ENCODE measurements at places on chromosomes 12 and 14.
A peak's percentile ranks its signal among the peaks of the same experiment; 100 is the strongest.

DNA sequence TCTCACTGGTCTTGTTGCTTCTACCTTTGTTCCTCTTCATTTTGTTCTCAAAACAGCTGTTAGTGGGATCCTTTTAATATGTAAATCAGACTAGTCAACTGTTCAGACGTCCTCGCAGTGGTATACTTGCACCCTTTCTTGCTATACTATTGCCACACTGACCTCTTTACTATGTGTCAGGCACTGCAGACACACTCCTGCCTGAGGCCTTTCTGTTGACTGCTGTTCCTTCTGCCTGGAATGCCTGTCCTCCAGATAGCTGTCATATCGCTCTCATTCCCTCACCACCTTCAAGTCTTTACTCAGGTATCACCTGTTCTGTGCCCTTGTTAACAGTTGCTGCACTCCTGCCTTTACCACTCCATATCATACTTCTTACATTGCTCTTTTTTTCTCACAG, 90.0 kb upstream of the TMEM263 start:
- DNase-seq, result peak; percentile 15

DNA sequence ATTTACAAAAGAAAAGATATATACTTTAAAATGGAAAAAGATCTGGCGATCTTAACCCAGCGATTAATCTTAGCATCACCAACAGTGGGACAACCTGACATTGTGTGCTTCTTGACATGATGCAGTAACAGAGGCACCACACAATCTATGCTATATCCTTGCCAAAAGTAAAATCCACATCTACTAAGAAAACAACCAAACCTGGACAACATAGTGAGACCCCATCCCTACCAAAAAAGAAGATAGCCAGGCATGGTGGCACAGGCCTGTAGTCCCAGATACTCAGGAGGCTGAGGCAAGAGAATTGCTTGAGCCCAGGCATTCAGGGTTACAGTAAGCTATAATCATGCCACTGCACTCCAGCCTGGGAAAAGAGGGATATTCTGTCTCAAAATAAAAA, 50.5 kb downstream of the SINHCAF start:
- no peak for DNase-seq

- DNase-seq, result no peak
Observed at GRCh38 chr12:4160314-4161040, 113.1 kb upstream of the CCND2 start.

GRCh38 chr12:34626363-34627157, 604.3 kb downstream of the ALG10 start:
- DNase-seq, result no peak

DNA sequence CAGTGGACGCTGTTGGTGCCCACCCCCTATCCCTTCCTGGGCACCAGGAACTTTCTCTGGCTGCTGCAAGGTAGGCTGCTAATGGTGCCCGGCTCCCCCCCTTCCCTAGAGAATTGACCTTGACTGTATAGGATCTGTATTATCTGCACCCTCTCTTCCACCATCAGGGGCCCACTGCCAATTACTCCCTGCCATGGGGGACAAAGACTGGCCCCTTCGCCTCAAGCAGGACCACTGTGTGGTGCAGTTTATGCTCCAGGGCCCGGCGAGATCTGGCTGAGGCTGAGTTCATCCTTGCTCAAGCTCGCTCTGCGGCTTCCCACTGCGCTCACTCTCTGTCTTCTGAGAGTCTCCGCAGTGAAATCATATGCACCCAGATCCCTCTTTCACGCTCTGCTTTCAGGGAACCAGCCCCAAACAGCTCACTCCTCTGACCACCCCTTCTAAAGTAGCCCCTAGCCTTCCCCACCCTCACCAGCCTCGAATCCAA, 95.2 kb downstream of the LGMN start:
- DNase-seq, result no peak

- DNase-seq, result no peak
Observed at GRCh38 chr14:94119071-94119470, 8.5 kb downstream of the IFI27 start.

DNA sequence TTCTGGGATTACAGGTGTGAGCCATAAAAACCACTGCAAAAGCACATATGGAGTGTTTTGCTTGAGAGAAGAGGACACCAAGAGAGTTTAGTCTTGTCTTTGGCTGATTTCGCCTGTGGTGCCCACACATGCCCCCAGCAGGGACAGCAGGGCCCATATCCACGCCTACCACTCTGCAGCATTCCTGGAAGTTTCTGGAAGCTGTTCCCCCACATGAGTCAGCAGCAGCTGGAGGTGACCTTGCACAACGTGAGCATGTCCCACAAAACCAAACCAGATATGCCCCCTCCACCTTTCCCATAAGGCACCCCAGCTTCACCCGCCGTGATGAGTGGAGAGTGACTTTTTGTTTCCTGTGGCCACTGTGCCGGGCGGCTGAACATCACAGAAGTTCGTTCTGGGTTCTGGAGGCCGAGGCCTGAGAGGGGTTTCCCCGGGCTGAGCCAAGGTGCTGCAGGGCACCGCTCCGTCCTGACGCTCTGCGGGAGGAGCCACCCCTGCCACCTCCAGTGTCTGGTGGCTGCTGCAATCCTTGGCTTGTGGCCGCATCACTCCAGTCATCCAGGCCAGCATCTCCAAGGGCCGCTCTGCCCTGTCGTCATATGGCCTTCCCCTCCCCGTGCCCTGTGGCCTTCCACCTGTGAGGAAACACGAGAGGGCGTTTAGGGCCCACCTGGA, 4.7 kb downstream of the ASPG start:
- DNase-seq, result no peak

DNA sequence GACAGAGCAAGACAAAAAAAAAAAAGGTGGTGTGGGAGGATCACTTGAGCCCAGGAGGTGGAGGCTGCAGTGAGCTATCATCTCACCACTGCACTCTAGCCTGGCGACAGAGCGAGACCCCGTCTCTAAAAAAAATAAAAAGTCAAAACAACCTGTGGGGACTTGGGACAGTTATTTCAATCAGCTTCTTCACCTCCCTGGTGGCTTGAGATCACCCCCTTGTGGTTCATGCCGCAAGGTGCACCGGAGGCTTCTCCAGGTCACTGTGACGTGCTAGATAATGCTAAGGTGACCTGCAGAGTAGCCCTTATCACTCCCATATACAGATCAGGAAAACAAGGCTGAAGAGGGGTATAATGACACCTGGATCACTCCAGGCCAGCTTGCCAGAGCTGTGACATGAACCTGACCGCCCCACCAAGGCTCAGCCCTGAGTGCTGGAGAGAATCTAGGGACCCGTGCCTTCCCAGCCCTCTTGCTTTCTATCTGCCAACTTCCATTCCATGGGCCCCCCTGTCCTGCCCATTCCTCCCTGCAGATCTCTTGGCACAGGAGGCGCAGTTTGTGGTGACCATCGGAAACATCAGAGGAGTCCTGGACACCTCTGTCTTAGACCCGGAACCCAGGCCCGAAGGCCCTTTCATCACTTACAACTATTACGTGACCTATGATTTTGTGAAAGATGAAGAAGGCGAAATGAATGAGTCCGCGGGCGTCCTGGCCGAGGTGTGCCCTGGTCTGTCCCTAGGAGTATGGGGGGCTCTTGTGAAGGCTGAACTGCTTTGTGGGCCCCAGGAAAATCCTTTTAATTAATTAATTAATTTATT, 8.1 kb downstream of the LRRC43 start:
- DNase-seq, result peak; percentile 63

- peak; percentile 38 for DNase-seq
Observed at GRCh38 chr12:90618586-90618985, 336.4 kb downstream of the CCER1 start.

DNA sequence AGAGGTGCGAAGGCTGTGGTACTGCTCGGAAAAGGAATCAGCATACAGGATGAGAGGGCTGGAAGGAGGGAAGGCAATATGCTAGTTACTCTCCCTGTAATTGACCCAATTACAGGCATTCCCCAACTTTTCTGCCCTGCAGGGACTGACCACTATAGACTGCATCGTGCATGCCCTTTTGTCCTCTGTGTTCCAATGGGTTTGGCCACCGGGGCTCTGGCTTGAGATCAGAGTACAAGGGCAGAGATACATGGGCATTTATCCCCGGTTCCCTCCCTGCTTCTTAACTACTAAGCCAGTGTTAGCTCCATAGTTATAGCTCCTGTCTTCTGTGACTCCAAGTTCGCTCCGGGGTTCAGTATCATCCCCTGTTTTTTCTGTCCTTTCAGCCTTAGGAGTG, 59.7 kb downstream of the GTF2A1 start:
- DNase-seq, result no peak

DNA sequence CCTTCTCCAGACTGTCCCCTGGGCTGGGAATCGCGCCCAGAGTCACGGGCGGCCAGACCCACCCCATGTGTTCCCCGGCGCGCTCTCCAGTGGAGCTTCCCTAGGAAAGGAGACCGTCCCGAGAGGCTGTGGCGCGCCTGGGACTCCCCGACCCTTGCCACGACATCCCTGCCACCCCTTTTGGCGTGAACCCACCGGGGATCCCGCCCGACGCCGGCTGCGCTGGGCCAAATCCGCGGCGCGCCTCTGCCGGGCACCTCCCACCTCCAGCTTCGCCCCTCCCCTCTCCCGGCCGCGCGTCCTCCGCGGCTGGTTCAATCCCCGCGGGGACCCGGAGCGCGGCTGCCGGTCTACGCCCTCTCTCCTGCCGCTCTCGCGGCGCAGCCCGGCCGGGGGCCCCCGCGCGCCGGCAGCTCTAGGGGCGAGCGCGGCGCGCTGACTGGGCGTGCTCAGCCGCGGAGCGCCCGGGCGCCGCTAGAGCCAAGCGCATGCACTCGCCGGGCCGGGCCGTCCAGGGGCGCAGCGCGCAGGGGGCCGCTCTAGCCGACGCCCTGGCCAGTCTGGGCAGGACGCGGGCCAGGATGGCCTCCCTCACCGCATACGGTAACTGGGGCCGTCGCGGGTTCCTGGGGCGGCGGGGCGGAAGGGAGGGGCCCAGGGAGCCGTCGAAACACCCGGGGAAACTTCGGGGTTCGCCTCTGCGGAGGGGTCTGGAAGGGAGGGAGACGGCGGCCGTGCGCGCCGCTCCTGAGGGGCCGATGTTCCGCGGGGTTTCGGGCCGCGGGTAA, 77.4 kb upstream of the ANO4 start:
- DNase-seq, result peak; percentile 67

GRCh38 chr14:52780893-52781292, 10.5 kb downstream of the GNPNAT1 start:
- DNase-seq, result no peak

- DNase-seq, result no peak
Observed at GRCh38 chr12:99260456-99260996, 387.0 kb upstream of the GARIN6 start.

GRCh38 chr12:111089616-111090015, 169.2 kb upstream of the MYL2 start:
- no peak for DNase-seq

All from adipocyte (in vitro differentiated cells).